ENCODE measurements at places on chromosomes 3 and 15.

GRCh38 chr3:48013288-48013980, 2.8 kb downstream of the MAP4 start:
- no peak for DNase-seq

DNA sequence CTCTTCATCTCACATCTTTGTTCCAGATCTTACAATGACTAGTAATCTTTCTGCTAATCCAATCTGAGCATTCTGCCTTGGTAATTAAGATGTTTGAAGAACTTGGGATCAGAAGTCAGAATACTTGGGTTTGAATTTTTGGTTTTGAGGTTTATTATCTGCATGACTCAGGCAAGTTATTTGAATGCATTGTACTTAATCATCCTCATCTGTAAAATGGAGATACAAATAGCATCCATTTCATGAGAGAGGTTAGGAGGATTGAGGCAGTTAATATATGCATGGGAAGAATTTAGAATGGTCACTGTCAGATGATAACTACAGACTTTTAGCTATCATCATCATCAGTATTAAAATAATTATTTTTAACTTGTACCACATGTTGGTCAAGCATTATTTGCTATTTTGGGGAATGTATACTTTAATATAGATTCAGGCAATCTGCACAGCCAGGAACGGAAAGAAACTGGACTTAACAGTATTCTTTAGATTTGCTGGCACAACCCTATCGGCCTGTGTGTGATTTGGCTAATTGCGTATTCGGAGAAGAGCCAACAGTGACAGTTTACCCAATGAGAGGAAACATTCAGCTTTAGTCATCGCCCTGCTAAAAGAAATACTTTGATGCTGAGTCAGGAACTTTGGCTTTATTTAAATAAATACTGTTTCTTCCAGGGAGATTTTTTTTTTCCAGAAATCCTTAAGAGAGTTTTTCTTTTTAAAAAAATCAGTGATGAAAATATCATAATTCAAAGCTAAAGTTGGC, 600.0 kb downstream of the ROBO1 start:
- no peak for DNase-seq

GRCh38 chr3:16171825-16172224, 2.7 kb upstream of the GALNT15 start:
- no peak for DNase-seq

DNA sequence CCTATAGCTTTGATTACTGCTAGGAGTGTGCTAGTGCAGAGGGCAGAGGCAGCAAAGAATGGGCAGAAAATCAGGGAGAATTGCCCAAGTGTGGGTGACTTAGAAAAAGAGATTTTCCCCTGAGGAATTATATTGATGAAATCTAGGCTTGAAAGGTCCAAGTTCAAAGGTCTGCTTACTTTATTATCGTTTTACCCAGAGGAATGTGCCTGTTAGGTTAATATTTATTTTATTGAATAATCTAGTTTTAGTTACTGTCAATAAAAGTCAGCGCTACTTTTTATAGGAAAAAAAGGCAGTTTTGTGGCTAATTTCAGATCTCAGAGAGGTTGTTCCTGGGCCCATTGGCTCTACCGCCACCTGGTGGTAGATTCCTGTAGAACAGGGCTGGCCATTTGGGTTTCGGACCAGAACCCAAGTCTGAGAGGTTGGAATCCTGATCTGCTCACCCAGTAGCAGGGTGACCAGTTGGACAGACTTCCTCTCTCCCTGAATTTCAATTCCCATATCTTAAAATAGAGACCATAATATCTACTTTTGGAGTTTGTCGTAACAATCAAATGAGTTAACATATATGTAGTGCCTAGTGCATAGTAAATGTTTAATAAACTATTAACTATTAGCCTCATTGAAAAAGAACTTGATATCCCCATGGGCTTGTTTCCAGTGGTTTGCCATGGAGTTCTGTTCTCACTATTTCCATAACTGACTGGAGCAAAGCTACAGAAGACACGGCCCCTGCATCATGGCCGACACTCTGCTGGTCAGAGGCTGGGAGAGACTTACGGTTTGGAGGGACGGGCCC, 62.7 kb upstream of the ZNF148 start:
- DNase-seq: peak; percentile 70

DNA sequence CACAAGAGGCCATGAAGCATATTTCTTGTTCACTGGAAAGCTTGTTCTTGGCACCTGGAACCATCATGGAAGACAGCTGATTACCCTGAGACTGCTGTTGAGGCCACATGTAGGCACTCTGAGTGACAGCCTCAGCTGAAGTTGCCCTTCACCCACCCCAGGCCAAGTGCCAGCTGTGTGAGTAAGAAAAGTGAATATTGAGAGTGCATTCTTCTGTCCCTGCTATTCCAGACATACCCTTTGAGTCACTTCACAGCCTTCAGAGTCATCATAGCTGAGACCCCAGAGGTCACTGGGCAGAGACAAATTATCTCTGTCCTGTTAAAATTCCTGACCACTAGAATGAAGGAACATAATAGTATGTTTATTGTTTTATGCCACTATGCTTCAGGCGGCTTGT, 79.6 kb downstream of the NFKBIZ start:
- no peak for DNase-seq

GRCh38 chr3:18442756-18443664, 17.9 kb upstream of the SATB1 start:
- peak; percentile 43 for DNase-seq

GRCh38 chr3:172152874-172153273, 113.5 kb downstream of the FNDC3B start:
- no peak for DNase-seq

DNA sequence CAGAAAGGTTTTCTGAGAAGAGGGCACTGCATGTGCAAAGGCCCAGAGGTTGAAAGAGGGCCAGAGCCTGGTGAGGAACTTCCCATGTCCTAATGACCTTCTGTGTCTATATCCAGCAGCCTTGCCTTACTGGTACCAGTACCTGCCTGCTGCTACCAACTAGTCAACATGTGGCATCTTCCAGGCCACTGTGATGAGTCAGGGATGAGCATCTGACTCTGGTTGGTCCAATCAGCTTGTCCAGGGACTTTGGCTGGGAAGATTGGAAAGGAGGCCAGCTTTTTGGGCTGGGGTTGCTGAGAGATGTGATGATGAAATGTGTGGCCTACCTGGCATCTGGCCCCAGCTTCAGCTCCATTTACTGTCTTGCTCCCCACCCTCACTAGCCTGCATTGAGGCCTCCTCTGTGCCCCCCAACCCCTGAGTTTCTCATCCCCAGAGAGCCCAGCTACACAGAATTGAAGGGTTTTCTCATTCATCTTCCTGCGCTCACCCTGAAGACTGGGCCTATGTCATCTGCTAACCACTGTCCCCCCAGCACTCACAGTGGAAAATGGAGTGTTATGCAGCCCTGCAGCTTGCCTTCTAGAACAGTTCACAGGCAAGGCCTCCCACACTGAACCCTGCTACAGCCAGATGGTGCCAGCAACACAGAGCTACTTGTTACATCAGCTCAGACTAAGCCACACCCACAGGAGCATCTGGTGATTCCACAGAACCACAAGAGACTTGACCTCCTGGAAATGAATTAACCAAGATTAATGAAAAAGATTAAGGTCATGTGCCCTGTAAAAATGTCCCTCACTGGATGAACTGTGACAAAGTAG, 1.3 kb upstream of the TWF2 start:
- DNase-seq: peak; percentile 88

DNA sequence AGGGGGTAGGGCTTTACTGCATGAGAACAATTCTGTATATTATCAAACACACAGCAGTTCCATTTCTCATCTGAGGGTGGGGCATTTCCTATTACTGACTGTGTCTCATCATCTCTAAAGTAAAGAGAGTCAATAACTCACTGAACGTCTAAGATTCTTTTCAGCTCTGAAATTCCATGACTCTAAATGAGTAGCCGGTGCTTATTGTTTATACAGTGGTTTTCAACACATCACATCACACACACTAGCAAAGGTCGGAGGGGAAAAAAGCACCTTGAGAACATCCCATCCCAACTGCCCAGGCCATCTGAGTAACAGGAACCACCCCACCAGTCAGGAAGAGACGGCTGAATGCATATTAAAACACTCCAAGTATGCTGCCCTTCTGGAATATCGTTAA, 196.0 kb downstream of the SUCLG2 start:
- DNase-seq: no peak

GRCh38 chr3:52299879-52300611, 12.4 kb downstream of the GLYCTK start:
- DNase-seq: no peak

DNA sequence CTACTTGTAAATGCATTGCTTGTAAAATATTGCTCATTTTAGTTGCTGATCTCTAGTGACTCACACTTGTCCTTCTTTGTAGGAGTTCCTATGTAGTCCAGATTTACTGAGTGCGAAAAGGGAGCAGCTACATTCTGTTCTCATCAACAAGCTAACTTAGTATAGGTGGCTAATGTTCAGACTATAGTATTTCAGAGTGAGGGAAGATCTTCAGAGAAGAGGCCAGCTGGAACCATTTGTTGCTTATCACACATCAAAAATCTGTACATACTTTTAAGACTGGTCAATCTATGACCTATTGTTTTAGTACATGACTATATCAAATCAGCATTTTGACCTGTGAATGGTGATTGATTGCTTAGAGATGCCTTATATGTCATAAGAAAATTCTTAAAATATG, 71.3 kb upstream of the THSD4 start:
- no peak for DNase-seq

DNA sequence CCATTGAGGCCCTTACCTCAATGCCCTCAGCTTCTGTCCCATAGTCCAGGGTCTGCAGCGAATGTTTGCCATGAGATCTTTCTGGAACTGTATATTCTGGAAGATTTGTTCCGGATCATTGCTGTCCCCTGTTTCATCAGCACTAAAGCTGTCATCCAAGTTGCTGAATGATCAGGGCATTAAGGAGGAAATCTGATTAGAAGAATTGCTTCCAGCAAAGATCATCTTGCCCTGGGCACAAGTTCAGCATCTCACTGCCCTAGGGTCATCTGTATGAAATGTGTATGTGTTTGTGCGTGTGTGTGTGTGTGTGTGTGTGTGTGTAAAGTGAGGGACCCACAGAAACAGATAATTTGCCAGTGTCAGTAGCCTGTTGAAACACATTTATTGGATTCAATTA, 1.4 kb downstream of the TMC3 start:
- DNase-seq: no peak

DNA sequence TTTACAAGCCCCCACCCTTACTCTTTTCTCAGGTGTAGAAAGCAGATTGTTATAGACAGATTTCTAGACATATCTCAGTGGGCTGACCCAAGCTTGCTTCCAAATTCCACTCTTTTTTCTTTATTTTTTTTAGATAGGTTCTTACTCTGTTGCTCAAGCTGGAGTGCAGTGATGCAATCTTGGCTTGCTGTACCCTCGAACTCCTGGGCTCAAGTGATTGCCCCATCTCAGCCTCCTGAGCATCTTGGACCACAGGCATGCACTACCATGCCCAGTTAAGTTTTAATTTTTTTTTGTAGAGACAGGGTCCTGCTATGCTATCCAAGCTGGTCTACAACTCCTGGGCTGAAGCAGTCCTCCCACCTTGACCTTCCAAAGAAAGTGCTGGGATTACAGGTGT, 53.5 kb upstream of the ADAMTS9 start:
- DNase-seq: no peak

DNA sequence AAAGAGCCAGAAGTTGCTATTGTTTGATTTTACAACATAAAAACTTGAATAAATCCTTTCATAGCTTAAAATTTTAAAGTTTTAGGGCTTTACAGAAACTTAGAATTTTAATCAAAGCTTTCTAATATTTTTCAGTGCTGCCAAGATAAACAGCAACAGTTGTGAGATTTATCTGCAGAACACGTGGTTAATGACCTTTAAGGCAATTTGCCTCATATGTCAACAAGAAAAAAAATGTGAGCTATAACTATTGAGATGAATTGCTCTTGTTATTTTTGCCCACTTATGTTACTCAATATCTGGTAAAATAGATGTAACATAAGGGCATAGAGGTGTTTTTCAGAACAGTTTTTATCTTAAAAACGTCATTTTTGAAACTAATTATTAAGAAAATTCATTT, 96.7 kb upstream of the NECTIN3 start:
- DNase-seq: no peak

- DNase-seq: no peak
Measured at GRCh38 chr3:30227571-30228301, 378.7 kb upstream of the TGFBR2 start.

DNA sequence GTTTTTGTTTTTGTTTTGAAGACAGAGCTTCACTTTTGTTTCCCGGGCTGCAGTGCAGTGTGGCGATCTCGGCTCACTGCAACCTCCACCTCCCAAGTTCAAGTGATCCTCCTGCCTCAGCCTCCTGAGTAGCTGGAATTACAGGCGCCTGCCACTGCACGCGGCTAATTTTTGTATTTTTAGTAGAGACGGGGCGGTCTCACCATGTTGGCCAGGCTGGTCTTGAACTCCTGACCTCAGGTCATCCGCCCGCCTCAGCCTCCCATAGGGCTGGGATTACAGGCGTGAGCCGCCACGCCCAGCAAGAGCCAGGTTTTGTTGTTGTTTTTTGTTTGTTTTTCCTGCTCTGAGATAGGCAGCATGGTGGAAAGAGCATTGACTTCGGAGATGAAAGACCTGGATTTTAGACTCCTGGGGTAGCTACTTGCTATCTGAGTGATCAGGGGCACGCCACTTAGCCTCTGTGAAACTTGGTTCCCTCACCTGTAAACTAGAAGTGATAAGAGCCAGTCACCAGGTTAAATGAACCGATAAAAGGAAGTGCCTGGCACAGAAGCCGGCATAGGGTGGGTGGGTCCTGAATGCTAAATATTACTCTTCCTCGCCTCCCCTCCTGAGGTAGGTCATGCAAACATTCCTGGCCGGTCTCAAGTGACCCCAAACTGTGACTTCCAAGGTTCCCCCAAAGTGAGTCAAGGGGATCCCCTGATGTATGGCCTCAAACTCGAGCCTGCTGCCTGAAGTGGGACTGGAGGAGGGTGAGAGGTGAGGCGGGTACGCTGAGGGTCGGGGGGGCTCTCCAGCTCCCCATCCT, 62.9 kb upstream of the MCF2L2 start:
- no peak for DNase-seq

DNA sequence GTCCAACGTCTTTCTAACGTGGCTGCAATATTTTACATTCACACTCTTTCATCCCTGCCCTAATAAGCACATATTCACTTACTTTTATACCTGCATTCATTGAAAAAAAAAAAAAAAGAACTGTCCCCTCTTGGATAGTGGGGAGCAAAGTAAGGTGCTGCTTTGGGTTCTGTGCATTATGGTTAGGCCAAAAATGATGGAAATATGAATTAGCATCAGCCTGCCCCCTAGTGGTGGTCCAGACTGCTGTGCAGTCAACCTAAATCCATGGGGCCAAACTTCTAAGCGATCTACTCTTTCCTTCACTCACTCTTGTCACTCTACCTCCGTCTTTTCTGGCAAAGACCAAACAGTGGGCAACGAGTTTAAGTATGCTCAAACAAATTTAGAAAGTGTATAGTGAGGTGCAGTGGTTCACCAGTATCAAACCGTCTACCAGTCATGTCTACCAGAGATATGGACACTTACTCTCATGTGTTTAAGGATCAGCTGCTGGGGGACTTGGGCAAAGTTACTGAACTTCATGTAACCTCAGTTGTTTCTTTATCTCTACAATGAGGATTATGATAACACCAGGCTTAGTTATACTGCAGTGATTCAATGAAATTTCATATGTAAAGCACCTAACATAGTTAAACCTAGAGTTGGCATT, 61.5 kb upstream of the GRM7 start:
- DNase-seq: peak; percentile 33

GRCh38 chr3:96209699-96210098, 604.7 kb upstream of the EPHA6 start:
- no peak for DNase-seq

- no peak for DNase-seq
Measured at GRCh38 chr3:143648218-143648617, 200.1 kb downstream of the SLC9A9 start.

- no peak for DNase-seq
Measured at GRCh38 chr3:94716326-94717018, 653.6 kb downstream of the NSUN3 start.
